HuH-7.5 (cell line): ENCODE measurements at places on chromosomes 1 and 21.

DNA sequence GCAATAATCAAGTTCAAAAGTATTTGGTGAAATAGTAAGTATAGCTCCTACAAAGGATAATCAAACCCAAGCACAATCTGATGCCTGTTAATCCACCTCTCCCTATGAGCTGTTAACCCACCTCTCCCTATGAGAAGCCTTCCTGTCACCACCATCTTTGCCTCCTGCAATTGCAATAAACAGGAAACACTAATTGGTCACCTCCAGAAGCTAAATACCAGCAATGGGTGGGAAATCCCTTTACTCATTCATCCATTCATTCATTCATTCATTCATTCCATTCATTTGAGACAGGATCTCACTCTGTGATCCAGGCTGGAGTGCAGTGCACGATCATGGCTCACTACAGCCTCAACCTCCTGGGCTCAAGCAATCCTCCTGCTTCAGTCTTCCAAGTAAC is 132.8 kb downstream of the RERE start:
- DNase-seq = no peak

DNA sequence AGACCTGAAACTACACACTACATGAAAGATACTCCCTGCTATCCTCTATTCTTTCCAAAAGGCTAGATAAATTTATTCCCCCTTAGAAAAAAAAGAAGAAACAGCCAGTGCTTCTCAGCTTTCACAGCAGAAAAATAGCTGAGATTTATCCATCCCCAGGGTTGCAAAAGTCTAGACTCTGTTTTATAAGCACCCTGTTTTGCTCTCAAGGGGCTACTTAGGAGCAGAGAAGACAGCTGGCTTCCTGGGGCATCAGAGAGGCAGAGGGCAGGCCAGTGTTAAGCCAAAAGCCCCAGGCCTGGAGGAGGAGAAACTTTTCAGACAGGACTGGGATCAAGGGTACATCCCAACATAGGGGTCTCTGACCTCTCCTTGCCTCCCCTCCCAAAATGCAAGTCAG is 3.9 kb downstream of the LAMB3 start:
- no peak for DNase-seq

DNA sequence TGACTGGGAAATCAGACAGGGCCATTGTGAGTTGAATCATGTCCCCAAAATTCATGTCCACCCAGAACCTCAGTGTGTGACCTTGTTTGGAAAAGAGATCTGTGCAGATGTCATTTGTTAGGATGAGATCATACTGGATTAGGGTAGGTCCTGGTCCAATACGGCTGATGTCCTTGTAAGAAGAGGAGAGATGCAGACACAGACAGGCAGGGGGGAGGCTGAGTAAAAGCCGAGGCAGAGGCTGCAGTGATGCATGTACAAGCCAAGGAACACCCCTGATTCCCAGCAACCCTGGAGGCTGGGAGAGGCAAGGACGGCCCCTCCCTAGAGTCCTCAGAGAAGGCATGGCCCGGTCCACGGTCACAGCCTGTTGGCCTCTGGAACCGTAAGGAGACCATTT is 15.9 kb upstream of the NPPB start:
- no peak for DNase-seq

- DNase-seq = no peak
These were observed 731.6 kb upstream of the ADGRL4 start for GRCh38 chr1:79738101-79738500.

- DNase-seq = peak; percentile 97
These were observed at the start of gene ADAM15 for GRCh38 chr1:155050560-155051341. Gene ADAM15, plus strand, starts transcription at chr1:155051316. Its CDS starts 71 bp downstream, at chr1:155051387.

GRCh38 chr1:9875636-9876000 is 34.5 kb downstream of the CTNNBIP1 start:
- DNase-seq = no peak

- no peak for DNase-seq
These were observed 70.6 kb upstream of the GCLM start for GRCh38 chr1:93979718-93980319.

DNA sequence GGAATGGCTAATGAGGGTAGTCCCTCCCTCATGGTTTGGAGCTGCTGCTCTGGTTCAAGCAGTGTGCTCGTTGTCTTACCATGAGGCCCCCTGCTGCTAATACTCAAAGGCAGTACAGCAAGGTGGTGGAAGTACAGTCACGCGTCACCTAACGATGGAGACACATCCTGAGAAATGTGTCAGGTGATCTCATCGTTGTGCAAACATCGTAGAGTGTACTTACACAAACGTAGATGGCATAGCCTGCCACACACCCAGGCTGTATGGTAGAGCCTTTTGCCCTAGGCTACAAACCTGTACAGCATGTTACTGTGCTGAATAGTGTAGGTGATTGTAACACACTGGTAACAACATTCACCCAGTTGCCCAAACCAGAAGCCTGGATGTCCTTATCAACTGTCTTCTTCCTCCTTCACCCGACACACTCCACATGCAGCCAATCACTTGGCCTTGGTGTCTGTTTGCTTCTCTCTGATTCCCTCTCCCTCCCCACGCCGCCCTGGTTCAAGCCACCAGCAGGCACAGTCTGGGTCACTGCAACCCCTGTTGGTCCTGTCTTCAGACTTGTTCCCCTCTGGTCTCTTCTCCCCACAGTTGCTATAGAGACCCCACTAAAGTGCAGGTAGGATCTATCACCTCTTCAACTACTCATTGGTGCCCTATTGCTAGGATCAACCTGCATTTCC is 6.0 kb upstream of the KCNA2 start:
- no peak for DNase-seq

GRCh38 chr1:87108228-87108627 is 193.8 kb downstream of the HS2ST1 start:
- DNase-seq = no peak

GRCh38 chr1:48405940-48406339 is 66.1 kb downstream of the SPATA6 start:
- DNase-seq = no peak

DNA sequence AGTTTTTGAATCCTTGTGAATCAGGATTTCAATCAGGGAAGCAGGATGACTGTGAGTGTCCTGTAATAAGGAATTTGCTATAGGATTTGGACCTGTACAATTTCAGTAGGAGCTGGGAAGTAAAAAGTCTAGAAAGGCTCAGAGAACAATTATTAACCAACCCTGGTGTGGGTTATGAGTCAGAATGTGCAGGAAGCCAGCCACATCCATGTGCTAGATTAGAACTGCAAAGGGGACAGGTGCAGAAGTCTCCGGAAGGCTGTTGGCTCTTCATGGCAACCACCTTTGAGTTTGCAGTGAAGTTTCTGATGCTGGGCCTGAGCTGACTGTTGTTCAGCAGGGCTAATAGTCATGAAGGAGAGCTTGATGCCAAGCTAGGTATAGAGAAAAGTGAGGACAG is 70.7 kb downstream of the SPATA46 start:
- no peak for DNase-seq

DNA sequence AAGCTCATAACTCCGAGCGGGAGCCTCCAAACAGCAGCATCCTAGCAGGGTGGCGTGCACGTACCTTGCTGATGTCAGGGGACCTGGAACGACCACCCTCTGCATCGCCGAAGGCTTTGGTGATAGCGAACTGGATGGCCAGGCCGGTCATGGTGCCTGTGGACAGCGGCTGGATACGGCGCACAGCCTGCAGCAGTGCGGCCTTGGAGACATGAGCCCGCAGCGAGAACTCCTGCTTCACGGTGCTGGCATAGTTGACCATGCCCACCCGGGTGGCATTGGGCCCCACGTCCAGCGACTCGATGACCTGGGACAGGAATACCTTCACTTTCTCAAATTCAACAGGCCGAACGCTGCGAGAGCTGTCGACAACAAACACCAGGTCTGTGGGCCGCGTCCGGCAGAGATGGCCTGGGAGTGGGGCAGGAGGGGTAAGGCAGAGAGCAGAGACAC is 2.0 kb downstream of the MATN1 start:
- DNase-seq = no peak

GRCh38 chr1:32998997-32999396 is 34.4 kb upstream of the RNF19B start:
- no peak for DNase-seq

DNA sequence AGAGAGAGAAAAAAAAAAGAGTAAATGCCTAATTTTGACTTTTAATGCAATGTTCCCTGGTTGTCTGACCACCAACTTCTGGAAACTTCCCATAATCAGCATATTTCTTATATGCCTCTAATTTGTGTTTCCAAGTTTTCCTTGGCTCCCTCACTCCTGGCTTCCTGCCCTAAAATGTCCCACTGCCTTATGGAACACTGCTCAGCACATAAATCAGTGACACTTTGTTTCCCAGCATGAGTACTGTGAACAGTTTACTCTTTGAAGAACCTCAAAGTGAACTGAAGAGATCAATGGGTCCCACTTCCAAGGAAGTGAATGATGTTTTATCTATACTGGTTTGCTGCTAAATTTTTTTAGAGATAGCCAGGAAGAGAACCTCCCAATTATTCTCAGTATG is 271.3 kb upstream of the PRMT6 start:
- no peak for DNase-seq

GRCh38 chr1:183841950-183842794 is 37.3 kb downstream of the RGL1 start:
- no peak for DNase-seq

GRCh38 chr1:166017395-166017794 is 149.4 kb downstream of the FAM78B start:
- no peak for DNase-seq

DNA sequence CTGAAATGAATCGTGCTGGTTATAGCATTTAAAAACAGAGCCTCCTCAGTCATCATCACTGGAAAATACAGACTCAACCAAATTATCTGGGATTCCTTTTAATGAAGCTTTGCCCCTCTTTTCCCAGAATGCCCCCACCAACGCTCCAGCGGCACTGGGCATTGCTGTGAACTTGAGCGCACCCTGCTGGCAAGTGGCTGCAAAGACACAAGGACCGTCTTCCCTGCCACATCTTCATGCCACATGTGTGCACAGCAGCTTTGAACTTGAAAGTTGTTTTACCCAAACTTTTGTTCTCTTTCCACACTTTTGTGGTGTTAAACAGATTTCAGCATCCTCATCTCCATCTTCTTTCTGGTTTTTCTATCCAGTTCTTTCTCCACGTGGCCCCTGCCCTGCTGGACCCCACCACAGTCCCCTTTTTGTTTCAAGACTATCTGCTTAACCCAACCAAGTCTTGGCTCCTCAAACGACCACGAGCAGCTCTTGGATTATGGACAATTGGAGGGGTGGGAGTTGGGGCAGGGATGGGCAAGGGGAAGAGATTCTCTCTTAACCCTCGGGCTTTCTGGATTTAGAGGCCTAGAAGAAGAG is 12.8 kb upstream of the LMX1A start:
- DNase-seq = peak; percentile 34

GRCh38 chr1:223738465-223739365 is 26.4 kb downstream of the CAPN2 start:
- no peak for DNase-seq

DNA sequence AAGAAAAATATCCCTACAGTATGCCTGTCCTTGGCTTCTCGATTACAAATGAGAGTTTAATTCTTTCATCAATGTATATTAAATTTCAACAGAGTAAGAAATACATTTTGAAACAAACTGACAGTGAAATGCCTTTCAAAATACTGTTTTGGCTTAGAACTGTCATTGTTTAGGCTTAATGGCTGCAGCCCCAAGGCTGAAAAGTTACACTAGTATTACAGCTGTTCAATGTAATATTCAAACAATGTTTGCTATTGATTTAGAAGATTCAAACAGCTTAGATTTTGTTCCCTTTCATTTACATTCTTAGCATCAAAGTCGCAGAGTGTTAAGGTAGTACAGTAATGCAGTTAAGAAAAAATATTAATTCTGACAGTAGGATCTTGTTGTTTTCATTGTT is 882.9 kb upstream of the ADGRL2 start:
- DNase-seq = no peak

- DNase-seq = peak; percentile 46
These were observed 56.2 kb downstream of the ST3GAL3 start for GRCh38 chr1:43763497-43763973.

DNA sequence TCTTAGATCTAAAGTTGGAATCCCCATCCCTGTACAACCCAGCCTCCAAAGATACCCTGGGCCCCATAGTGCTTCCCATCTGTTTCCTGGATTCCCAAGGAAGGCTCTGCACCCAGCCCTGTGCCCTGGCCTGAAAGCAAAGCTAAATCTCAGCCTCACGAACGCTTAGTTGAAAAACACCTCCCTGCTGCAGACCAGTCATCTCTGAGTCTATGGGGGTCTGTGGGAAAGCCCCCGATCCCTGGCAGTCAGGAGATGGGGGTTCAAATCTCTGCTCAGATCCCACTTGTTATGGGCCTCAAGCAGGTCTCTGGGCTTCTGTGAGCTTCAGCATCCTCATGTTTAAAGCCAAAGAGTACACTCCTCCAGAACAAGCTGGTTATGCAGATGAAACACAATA is 210.5 kb upstream of the GRIK3 start:
- DNase-seq = no peak

DNA sequence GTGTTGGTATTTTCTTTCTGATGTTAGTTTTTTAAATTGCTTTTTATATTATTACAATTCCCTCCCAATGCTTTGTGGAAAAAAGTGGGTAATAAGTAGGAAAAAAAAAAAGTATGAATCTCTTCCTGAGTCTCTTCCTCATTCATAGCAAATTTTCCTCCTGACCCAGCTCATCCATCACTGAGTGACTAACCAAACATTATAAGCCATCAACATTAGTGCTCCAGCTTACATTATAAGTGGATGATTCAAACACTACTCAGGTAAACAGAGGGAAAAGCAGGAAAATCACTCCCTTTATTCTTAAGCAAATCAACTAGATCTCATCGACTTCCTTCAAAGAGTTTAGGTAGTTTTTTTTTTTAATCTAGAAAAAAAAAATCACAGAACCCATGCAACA is 15.4 kb upstream of the SAMD13 start:
- DNase-seq = no peak

DNA sequence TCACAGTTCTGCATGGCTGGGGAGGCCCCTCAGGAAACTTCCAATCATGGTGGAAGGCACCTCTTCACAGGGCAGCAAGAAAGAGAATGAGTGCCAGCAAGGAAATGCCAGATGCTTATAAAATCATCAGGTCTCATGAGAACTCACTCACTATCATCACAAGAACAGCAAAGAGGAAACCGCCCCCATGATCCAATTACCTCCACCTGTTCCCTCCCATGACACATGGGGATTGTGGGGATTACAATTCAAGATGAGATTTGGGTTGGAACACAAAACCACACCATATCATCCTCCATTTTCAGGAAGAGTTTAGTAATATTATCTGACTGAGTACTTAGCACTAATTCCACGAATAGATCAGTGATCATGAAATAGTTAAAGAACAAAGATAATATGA is 244.2 kb downstream of the LMO4 start:
- DNase-seq = no peak

DNA sequence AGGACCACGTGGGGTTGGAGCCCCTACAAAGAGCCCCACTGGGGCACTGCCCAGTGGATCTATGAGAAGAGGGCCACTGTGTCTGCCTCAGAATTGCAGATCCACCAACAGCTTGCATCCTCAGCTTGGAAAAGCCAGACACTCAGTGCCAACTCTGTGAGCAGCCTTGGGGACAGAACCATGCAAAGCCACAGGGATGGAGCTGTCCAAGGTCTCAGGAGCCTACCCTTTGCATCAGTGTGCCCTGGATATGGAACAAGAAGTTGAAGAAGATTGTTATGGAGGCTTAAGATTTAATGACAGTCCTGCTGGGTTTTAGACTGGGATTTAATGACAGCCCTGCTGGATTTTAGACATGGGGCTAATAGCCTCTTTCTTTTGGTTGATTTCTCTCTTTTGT is 1670.9 kb downstream of the PLA2G4A start:
- no peak for DNase-seq

GRCh38 chr1:25037174-25038074 is 107.3 kb upstream of the RUNX3 start:
- DNase-seq = peak; percentile 73
